ENCODE measurements at places on chromosomes 1 and 21.

- no peak for DNase-seq
Observed at GRCh38 chr1:167141963-167142362, 48.1 kb downstream of the STYXL2 start.

DNA sequence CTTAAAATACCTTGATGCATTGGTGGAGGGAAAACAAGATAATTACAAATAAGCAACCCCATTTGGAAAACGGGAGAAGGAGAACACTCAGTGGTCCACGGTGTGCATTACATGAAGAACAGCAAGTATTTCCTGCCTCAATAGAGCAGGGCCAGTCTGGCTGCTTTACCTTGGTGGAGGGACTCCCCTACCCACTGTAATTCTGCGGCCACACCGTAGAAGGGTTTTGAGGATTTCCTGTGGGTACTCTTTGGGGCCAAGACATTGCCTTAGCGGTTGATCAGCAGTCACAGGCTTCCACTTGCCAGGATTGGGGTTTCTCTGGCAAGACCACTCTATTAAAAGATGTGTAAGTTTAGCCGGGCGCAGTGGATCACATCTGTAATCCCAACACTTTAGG lies 16.3 kb upstream of the TMEM54 start:
- DNase-seq, result no peak

- no peak for DNase-seq
Observed at GRCh38 chr1:67708606-67709005, 23.6 kb downstream of the GADD45A start.

GRCh38 chr1:110602466-110602865 lies 3.7 kb downstream of the KCNA2 start:
- DNase-seq, result no peak

GRCh38 chr1:190022709-190023108 lies 455.0 kb downstream of the BRINP3 start:
- DNase-seq, result no peak

GRCh38 chr1:204574865-204575163 lies 58.6 kb downstream of the MDM4 start:
- no peak for DNase-seq

GRCh38 chr1:207647671-207648333 lies 2.9 kb downstream of the CR1L start:
- DNase-seq, result no peak

- DNase-seq, result no peak
Observed at GRCh38 chr1:51661081-51661518, 44.2 kb downstream of the OSBPL9 start.

DNA sequence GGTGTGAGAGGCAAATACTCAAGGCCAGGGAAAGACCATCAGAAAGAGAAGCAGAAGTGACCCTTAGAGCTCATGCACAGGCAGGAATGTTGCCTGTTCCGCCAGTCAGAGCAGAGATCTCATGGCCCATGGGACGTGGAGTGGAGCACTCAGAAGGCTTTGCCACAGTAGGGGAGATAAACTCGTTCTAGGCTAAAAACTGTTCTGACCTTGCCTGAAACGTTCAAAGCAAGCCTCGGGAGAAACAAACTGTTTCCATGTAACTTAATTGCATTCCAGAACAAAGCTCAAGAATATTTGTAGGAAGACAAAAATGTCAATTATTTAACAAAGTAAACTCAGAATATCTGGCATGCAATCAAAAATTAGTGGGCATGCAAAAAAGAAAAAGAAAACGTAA lies 20.7 kb upstream of the SLC19A1 start:
- DNase-seq, result no peak

- no peak for DNase-seq
Observed at GRCh38 chr1:107593501-107594209, 371.3 kb downstream of the VAV3 start.

GRCh38 chr1:89719502-89720306 lies 86.8 kb downstream of the LRRC8C start:
- no peak for DNase-seq

DNA sequence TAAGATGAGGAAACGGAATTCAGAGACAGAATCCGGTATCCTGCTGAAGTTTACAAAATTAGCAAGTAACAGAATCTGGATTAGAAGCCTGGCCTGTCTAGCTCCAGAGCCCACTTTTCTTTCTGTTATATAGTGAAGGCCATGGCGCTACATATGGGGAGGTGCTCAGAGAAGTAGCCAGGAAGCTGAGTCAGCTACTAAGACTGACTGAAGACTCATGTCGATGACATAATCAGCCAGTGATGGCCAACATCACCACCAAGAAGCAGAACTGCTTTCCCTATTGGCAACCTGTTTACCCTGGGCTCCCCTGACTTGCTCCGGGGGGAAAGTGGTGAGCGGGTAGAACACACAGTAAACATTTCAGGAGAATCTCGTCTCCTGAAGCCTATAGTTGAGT lies 18.8 kb downstream of the LRRC52 start:
- DNase-seq, result no peak

GRCh38 chr1:16905868-16906702 lies 10.3 kb downstream of the RNU1-2 start:
- no peak for DNase-seq

DNA sequence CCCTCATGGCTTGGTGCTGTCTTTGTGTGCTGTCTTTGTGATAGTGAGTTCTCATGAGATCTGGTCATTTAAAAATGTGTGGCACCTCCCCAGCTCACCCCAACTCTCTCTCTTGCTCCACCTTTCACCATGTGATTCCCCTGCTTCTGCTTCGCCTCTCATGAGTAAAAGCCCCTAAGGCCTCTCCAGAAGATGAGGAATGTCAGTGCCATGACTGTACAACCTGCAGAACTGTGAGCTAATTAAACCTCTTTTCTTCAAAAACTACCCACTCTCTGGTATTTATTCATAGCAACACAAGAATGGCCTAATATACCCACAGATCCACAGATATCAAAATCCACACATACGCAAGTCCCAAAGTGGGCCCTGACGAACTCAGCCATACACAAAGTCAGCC lies 88.9 kb upstream of the PPP2R5A start:
- DNase-seq, result no peak

GRCh38 chr1:2502661-2503553 lies 23.5 kb downstream of the PANK4 start:
- no peak for DNase-seq

DNA sequence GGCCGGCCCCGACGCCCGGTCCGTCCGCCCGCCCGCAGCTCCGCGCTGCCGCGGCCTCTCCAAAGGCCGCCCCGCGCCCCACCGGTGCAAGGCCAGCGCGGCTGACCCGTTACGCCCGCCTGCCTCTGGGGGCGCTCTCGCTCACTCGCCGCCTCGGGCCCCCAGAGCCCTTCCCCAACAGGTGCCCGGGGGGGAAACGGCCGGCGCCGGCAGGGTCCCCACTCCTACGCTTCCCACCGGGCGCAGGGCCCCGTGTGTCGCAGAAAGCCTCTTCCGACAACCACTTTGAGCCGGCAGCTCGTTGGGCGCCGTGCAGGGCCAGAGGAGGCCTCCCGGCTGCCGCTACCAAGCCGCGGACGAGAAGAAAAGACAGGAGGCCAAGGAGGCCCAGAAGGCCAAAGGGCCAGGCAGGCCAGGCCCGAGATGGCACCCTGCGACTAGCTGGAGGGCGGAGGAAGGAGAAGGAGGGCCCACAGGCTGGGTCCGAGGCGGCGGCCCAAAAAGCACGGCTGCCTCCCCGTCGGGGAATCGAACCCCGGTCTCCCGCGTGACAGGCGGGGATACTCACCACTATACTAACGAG lies 64.9 kb upstream of the FCGR2A start:
- peak; percentile 51 for DNase-seq

DNA sequence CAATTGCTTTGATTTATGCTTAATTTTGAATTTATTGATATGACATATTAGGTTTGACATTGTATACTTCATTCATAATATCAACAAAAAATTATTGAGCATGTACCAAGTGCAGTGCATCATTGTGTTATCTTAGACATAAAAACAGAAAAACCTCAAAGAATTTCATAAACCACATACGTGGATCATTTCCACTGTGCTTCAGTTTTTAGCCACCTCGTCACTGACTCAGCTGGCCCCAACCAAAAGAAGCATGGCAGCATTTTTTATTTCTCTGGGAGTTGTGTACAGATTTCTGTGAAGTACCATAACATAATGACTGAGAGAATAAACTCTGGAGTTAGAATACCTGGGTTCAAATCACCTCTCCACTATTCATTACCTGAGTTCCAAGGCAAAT lies 95.6 kb upstream of the C1orf87 start:
- no peak for DNase-seq

DNA sequence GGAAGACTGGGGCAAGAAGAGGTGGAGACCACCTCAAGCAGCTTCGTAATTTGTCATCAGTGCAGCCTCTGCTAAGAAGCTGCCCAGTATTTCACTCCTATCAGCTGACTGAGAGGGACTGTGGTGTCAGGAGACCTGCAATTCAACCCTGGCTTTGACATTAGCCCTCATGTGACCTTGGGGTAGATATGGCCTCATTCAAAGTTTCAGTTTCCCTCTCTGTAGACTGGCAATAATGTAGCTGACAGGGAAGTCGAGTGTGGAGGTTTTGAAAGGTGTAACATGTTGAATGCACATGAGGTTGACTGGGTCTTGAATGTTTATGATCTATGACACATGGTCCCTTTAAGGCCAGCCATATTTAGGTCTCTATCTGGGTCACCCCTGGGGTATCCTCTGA lies 2.2 kb upstream of the SPRR4 start:
- no peak for DNase-seq

DNA sequence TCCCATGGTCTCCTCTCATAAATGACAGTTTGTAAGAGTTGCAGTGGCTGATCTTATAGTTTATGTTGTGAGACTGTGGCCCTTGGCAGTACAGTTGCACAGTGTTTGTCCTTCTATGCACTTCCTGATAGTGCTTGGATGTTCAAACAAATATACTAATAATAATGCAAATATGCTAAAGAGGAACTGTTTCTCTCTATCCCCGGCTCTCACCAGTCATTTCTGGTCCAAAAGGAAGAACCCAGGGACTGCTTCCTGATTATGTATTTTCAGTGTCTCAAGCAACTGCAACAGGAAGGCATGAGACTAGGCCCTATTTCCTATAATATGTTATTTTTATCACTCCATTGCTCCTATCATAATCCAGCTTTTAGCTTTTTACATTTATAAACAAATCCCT lies 17.0 kb upstream of the SUCO start:
- DNase-seq, result no peak
